ENCODE measurements at places on chromosomes 6 and 20.

GRCh38 chr6:89644864-89645263 is 6.3 kb upstream of the LYRM2 start:
- DNase-seq = no peak

DNA sequence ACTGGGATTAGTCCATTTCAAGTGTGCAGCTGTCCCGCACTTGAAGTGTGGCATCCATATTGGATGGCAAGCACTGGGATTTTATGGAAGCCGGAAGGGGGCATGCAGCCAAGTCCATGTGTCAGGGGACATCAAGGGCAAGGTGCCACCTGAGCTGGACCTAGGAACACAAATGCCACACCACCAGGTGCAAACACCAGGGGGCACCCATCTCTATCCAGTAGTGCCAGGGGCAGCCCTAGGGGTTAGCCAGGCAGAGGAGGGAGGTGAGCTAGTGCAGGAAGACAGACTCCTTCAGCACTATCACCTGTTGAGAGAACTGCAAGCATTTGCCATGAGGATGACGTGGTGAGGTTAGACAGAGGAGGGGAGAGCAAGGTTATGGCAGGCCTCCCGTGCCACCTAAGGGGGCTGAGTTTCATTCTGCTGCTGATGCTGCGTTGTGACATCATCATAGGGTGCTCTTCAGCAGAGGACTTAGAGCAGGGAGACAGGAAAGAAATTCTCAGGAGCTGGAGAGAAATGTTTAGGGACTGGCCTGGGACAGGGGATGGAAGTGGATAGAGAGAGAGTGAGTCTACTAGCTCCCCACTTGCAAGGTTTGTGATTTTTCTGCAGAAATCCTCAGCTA is 192.6 kb upstream of the SLC24A3 start:
- DNase-seq = no peak

- DNase-seq = no peak
Observed at GRCh38 chr6:31225735-31226134, 46.2 kb downstream of the HLA-C start.

- DNase-seq = peak; percentile 100
Observed at GRCh38 chr20:33666293-33667244, at the start of gene ACTL10. TSS of gene ACTL10 (plus strand) at chr20:33666943. CDS start at chr20:33667498, 555 bp downstream.

- no peak for DNase-seq
Observed at GRCh38 chr6:110295451-110296165, 62.5 kb downstream of the METTL24 start.
